CD4-positive, alpha-beta T cell treated with Interleukin-1 beta for 1 hour (primary cell): ENCODE measurements at places on chromosomes 7 and 10.

- no peak for DNase-seq
Measured at GRCh38 chr7:158487631-158488151, 99.9 kb downstream of the PTPRN2 start.

DNA sequence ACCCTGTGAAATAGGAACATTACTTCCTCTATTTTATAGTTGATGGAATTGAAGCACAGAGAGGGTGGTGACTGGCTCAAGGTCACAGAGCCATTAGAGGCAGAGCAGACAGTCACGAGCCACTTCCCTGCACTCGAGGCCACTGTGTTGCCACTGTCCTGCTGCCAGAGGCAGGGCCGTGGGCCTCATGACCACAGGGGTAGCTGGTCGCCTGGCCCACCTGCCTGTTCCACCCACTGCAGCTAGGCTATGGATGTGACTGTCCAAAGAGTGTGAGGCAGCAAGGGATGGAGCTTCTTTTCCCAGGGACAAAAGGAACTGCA lies 38.2 kb downstream of the RPS24 start:
- DNase-seq, result no peak

DNA sequence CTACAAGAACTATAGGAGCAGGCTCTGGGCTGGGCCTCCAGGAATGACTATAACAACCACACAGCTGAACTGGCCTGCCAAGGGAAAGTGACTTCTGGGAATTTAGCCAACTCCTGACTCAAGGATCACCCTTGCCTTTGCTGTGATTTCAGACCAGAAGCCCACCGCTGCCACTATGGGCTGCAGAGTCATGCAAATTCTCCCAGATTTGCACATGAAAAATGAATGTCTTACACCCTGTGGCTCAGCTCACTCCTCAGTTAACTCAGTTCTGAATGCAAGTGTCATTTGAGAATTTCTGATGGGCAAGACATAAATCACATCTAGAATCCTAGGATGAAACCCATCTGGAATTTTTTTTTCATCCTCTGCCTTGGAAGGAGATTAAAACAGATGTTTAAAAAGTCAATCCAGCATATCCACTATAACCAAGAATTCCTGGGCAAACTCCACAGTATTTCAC lies 186.5 kb upstream of the BET1 start:
- DNase-seq, result no peak

DNA sequence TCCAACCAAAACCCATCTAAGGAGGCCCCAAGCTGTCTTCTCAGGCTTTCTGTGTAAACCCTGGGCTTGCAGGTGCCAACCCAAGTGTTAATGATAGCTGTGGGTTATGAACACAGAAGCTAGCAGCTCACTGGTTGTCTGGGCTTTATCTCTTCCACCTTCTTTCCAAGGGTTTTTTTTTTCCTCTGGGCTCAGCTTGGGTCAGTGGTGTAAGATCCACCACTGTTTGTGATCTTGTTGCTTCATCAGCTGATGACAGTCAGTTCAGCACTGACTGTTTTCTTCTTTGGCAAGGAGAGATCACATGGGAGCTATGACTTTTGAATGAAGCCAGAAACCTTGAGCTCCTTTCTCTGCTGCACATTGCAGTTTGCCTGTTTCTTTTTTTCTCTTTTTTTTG lies 4.6 kb downstream of the GTPBP4 start:
- no peak for DNase-seq

- DNase-seq, result no peak
Measured at GRCh38 chr10:784403-785088, 95.1 kb upstream of the DIP2C start.

- no peak for DNase-seq
Measured at GRCh38 chr10:80579849-80580637, 42.3 kb downstream of the SH2D4B start.

DNA sequence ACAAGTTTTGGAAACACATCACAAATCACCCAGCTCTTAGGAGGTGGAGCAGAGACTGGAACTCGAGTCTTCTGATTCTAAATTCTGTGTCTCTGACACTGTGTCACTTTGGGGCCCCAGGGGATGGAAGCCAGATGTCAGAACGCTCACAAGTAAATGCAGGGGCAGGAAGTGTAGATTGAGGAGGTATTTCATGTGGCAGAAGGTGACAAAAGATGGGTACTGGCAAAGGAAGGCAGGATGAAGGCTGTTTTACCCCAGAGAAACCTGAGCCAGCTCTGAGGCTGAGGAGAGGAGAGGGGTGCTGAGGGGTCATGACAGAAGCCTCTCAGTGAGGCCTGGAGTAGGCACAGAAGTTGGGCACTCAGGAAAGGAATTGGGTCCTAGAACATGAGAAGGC lies 6.0 kb upstream of the PURB start:
- DNase-seq, result peak; percentile 64

DNA sequence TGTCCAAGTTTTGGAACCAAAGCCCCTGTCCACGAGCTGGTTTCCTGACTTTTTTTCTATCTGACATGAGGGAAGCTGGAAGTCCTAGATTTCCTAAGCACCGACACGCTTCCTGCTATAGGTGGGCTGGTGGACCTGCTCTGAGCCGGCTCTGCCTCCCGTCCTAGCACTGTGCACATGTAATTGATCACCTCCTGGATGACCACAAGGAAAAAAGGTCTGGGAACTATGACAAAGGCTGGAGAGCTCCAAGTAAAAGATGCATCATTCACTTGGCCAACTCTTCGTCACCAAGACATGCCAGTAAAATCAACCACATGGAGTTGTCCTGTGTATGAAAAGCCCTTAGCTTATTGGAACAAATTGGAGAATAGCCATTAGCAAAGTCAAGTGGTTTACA lies 104.8 kb downstream of the ITIH5 start:
- no peak for DNase-seq

- no peak for DNase-seq
Measured at GRCh38 chr10:27446091-27446918, 57.8 kb upstream of the RAB18 start.

- DNase-seq, result peak; percentile 46
Measured at GRCh38 chr10:28984431-28984830, 304.4 kb upstream of the LYZL1 start.

- no peak for DNase-seq
Measured at GRCh38 chr7:4711634-4712033, 29.5 kb downstream of the FOXK1 start.

- DNase-seq, result no peak
Measured at GRCh38 chr10:72126184-72126871, 38.0 kb upstream of the SPOCK2 start.

- DNase-seq, result no peak
Measured at GRCh38 chr10:104037261-104037951, 48.3 kb downstream of the COL17A1 start.

- no peak for DNase-seq
Measured at GRCh38 chr7:38615665-38616064, 15.5 kb downstream of the AMPH start.

GRCh38 chr10:79111846-79112614 lies 43.3 kb downstream of the ZMIZ1 start:
- DNase-seq, result no peak

GRCh38 chr10:82737549-82737948 lies 862.6 kb downstream of the NRG3 start:
- DNase-seq, result no peak

DNA sequence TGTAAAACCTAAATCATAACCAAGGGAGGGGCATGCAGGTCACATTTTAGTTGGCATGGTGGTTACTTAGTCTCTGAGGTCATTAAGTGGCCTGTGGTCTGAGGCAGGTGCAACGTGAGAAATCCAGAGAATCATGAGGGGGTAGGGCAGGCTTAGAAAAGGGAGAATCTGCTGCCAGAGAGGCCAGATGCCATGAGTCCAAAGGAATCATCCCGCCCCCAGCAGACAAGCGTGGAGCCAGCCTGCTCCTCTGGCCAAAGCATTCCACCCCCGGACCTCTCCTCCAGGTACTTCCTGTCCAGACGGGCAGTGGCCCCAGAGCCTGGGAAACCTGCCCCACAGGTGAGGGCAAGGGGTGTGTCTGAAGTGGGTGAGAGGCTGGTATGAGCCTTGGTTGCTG lies 196.4 kb upstream of the ZNF32 start:
- DNase-seq, result no peak

DNA sequence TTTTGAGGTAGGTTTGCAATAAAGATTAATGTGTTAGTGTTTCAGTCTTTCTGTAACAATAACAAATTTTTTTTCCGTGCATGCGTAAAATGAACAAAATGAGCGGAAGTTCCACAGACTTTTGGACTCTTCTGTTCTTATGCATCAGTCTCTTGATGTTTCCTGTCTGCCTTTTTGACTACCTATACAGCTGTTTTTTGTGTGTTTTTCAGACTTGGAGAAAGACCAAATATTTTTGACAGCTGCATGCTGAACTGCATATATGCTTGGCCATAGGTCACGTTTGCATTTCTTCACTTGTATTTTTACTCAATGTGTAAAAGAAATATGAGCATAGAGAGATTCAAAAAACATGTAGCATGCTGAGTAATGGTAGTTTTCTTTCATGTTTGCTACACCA lies 119.3 kb downstream of the BBS9 start:
- no peak for DNase-seq

DNA sequence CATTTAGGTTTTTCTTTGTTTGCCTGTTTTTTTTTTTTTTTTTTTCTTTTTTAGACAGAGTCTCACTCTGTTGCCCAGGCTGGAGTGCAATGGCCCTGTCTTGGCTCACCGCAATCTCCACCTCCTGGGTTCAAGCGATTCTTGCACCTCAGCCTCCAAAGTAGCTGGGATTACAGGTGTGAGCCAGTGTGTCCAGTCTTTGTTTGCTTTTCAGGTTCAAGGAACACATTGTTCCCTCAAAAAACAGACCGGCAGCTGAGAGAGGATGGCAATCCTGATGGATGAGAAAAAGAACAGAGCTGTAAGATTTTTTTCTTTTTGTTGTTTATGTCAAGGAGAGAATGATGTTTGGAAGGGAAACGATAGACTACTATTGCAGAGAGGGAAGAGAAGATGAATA lies 23.3 kb upstream of the RHOBTB1 start:
- no peak for DNase-seq

DNA sequence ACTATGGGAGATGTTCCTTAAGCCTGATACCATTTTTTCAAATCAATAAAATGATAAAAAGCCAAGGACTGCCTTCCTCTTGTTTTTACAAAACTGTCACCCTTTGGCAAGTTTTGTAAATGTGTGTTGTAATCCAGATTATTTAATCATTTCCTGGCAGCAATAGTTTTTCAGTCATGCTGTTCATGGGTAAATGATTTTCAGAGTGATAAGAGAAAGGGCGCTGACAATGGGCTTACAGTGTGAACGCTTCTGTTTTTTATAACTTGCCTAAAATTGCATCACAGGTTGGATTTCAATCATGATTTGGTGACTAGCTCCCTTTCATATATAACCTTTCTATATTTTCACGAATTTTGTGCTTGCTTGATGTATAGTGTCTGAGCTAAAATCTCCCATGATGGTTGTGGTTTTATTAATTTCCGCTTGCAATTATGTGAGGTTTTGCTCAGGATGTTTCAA lies 19.0 kb upstream of the DMBT1 start:
- DNase-seq, result peak; percentile 27

DNA sequence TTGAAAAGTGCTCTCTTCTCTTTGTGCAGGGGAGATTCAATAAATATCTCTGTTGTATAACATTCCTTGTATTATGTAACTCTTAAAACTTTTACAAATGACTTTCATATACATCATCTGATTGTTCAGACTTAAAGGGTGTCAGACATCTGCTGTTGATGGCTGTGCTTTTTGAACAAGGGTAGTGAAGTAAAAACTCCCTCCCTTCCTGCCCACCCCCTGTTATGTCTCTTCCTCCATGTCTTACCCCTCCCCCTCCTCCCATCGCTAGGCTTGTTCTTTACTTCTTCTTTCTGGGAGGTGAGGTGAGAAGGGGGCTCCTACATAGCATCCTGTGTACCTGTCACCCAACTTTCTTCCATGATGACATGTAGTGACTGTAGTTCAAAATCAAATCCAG lies 23.4 kb upstream of the ABCB4 start:
- no peak for DNase-seq

GRCh38 chr10:121438333-121438732 lies 159.9 kb downstream of the FGFR2 start:
- DNase-seq, result no peak

DNA sequence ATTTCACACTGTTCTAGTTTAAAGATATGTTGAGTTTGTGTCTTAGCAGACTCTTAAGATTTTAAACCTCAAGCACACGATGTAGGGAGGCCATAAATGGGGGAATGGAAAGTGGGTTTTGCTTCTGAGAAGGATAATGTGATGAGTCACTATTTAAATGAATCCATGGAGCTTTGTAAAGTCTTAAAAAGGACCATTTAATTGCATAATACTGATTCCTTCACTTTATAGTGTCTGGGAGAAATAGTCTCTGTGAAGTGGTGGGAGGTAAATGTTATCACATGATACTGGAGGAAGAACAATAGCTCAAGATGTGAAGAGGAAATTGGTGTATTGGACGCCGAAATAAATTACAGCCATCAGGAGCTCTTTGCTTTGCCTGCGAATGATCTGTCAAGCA lies 84.0 kb upstream of the MYO3A start:
- no peak for DNase-seq

DNA sequence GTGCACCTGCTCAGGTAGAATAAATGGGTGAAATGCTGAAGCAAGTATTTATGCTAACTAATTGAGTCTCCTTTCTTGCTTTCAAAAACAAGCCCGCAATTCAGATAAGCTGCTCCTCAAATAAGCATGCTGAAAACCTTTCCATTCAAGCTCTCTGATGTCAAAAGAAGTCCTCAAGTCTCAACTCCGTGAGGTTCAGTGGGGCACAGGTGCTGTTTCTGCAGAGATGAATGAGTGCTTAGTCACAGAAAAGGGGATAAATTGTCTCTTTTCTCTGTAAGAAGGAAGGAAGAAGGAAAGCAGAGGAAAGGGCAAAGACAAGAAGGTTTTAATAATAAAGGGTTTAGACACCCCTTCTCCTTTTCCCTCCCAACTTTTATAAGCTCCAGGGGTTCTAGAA lies 229.8 kb upstream of the NPY start:
- DNase-seq, result no peak

DNA sequence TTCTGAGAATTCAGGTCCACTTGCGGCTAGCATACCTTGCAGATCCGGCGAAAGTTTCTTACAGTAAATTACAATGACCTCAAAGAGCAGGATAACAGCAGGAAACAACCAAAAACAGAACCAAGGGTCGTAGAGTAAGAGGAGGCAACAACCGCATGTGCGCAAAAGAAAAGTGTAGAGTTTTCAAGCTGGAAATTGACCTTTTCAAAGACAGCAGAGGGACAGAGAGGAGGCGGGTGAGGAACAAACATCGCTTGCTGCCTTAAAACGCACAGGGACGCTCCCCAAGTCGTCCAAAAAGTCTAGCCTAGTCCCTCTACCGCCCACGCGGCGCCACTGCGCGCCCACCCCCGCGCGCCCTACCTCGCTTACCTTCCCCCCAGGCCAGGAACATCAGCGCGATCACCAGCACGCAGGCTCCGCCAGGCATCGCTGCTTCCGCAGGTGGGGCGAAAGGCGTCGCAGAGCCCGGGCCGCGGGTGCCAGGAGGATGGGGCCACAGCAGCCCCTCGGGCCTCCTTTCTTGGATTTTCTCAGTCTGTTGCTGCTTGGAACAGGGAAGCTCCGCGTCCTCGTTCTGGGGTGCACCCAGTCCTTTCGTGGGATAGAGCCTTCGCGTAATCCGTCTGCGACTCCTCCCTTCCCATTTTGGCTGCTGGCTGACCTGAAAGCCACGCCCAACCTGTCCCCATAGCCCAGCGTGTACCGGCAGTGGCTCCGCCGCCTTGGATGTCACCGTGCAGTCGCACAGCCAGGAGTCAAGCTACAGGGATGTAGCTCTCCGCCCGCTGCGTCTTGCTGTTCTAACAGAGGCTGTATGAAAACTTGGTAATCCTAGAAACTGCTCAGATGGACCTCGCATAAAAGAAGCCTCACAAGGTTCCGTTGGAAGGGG lies at the start of gene VWDE:
VWDE (minus strand) TSS at position 579 of the 895 bp plus-strand sequence; CDS start at position 430, 149 bp downstream.
- DNase-seq, result peak; percentile 32
